ENCODE measurements at places on chromosomes 11 and 22.

DNA sequence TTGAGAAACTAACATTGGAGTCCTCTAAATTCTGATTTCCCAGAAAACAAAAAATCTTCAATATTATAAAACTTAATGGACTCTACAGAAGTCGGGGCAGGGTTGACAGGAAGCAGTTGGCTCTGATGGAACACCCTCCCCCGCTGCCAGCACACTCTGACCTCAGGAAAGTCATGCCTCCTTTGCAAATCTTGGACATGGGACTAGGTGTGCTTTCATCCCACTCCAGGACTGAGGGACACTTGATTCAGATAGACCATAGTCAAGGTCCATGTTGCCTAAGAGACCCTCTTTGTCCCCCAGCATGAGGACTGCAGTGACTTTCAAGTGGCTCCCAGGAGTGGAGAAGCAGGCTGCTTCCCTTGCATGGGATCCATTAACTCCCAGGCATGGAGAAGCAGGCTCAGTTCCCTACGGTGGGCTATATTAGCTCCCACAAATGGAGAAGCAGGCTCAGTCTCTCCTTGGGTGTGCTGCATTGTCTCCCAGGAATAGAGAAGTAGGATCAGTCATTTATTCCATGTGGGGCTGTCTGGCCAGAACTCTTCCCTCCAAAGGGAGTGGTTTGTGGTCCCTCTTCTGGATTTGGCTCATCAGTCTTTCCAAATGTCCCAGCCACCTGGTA lies 38.3 kb downstream of the C22orf31 start:
- DNase-seq: no peak

DNA sequence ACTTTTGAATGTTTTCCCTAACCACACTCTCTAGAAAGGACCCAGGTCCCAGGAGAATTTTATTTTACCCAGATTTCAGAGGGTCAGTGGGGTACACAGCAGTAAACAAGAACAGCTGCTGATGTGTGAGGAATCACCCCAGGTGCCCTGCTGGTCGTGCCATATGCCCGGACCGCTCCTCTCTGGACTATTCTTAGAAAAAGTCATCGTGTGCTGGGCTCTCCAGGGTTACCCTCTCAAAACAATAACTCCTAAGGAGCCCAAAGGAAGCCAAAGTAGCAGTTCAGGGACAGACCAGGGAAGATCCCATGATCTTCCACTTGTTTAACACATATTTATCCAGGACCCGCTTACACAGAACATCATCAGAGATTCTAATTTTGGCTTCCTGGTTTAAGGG lies 29.7 kb downstream of the LRP4 start:
- no peak for DNase-seq

DNA sequence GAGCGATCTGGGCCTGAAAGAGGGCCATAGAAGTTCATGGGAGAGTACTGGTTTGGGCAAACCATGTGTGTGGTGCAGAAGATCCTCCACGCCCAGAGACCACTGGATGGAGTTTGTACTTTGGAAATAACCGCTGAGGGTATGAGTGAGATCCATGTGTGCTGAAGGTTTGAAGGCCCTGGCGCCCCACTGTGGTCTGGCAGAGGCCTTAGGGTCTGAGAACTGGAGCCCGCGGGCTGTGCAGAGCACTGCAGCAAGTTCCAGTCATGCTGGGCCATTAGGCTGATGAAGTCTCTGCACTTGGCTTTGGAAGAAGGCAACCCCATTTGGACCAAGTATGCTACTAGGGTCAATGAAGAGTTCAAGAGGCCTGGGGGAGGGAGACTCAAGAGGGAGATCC lies 186.4 kb downstream of the BUD13 start:
- no peak for DNase-seq

GRCh38 chr11:128785141-128785540 lies 82.0 kb downstream of the KCNJ1 start:
- no peak for DNase-seq

DNA sequence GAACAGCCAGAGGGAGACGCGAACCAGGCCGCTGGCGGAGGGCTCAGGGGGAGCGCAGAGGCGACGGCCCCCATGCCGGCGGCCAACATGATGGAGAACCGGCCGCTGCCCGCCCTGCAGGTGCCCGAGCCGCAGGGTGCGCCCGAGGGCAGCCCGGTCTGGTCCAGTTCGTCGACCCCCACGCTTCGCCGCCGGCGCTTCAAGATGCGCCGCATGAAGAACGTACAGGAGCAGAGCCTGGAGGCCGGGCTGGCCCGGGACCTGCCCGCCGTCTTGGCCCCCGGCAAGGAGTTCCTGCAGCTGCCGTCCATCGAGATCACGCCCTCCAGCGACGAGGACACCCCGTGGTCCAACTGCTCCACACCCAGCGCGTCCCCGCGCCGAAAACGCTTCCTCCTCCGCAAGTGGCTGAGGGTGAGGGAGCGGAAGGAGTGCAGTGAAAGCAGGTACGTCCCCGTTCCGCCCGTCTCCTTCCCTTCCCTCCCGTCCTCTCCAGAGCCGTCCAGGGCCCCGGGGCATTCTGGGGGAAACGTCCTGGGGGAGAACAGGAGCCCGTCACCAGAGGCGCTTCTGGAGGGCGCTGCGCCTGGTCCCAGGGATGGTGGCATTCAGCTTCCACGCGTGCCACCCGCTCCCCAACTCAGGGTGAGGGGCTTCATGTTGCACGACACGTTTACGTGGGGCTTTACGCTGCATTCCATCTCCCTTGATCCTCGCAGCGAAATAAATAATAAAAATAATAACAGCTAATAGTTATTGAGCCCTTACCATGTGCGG lies 840 bp downstream of the GRAMD1B start:
- no peak for DNase-seq

DNA sequence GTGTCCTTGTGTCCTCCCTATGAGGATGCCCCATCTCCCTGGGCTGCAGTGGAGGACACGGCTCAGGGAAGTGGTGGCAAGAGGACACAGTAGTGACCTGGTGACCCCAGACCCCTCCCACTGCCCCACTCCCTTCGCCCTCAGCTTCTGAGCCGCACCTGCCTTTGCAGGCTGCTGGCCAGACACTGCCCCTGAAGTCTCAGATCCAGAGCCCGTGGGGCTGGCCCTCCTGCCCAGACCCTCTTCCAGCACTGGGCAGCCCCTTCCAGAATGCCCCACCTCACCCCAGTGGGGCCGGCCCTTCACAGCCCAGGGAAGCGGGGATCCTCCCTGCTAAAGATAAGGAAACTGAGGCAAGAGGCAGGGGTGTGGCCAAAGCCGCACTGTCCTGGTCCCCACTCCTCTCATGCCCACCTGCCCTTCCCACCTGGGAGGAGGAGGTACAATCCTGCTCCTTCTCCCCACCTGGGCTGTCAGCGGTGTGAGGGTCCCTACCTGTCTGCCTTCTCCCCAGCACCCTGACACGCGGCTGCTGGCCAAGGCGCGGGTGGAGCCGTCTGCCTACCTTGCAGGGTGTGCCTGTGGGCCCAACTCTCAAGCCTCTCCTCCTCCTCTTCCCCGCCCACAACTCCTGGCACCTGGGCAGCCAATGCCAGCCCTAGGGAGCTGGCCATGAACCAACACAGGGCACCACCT lies 17.3 kb downstream of the TRPM5 start:
- DNase-seq: no peak

- no peak for DNase-seq
Measured at GRCh38 chr11:9657531-9657930, 6.3 kb upstream of the SWAP70 start.

- DNase-seq: no peak
Measured at GRCh38 chr11:31001427-31001826, 368.1 kb downstream of the DCDC1 start.

DNA sequence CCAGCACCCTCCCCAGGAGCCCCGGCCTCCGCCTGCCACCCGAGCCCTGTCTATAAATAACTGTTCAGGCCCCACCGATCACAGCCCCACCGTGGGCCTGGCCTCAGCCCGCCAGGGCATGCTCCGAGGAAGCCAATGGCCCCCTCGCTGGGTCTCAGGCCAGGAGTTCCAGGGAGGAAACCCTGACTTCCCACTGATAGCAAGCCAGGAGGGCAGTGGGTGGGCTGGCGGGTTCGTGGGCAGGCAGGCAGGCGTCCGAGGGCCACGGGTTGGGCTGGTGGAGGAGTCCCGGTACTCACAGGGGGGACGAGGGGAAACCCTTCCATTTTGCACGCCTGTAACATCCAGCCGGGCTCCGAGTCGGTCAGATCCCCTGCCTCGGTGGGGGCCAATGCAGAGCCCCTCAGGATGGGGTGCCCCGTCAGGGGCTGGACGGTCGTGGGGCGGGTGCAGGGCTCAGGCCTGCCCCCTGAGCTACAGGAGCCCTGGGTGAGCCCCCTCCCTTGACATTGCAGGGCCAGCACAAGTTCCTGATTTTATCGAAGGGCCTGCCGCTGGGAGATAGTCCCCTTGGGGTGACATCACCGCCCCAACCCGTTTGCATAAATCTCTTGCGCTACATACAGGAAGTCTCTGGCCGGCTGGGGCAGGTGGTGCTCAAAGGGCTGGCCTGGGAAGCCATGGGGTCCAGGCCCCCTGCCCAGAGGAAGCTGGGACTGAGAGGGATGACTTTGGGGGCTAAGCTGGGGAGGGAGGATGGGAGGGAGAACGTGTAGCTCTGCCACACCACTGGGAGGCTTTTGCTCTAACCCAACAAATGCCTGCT lies at the start of gene SPI1:
Gene SPI1, minus strand, starts transcription at position 538 of the 826 bp plus-strand sequence. Its CDS starts 194 bp downstream, at position 344.
- DNase-seq: no peak

GRCh38 chr22:24699876-24700275 lies 74.6 kb downstream of the PIWIL3 start:
- DNase-seq: no peak

DNA sequence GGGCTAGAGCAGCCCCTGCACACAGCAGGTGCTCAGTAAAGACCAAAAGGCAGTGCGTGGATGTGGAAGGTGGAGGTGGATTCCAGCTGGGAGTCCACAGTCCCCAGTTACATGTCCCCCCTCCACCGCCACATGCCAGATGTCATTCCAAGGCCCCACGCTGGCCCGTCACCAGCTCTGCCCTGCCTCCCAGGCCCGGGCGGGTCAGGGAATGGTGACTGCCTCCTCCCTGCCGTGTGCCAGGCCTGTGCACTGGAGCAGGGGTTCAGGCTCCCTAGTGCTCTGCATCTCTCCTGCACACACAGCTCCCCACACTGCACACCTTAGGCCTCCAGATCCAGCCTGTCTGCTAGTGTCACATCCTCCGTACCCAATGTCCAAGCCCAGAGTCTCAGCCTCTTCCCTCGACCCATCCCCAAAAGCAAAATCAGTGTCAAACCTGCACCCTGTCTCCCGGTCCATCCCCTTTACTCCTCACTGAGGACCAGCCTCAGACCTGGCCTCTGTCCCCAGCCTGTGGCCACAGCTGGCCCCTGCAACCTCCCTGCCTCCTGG lies 40.2 kb upstream of the PRODH start:
- no peak for DNase-seq

DNA sequence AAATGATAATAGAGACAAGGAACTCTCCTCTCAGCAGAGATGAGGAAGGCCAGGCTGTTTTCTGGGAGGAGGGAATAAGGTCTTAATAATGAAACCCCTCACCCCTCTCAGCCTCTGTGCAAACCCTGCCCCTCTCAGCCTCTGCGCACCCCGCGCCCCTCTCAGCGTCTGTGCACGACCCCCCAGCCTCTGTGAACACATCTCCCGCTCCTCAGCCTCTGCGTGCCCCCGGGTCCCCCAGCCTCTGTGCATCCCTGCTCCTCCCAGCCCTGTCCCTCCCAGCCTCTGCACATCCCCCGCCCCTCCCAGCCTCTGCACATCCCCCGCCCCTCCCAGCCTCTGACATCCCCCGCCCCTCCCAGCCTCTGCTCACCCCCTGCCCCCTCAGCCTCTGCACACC lies 837.8 kb downstream of the TBC1D22A start:
- DNase-seq: no peak

Measured in NCI-H2171 (cell line).